Endothelial cell of umbilical vein (primary cell): ENCODE measurements at places on chromosomes 5 and 9. TPM values are rescaled to one million over a fixed set of nuclear protein-coding genes. Genes with fewer than 3 reads are reported as not detected.

DNA sequence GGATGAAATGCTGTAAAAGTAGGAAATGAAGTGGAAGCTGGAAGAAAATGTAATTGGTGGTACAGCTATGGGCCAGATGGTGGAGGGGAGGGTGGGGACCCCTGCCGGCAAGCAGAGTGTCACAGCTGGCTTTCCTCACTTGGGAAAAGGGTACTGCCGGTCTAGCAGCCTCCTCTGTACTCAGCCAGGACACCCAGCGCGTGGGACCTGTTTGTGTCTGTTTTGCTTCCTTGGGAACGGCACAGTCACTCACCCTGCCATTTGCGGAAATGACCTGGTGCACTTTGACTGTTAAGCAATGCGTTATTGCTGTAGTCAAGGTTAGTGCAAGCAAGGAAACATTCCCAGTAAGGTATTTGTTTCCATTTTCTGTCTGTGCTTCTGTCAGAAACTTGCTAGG is 10.1 kb downstream of the TMEM252 start:
- DNase-seq, result no peak

DNA sequence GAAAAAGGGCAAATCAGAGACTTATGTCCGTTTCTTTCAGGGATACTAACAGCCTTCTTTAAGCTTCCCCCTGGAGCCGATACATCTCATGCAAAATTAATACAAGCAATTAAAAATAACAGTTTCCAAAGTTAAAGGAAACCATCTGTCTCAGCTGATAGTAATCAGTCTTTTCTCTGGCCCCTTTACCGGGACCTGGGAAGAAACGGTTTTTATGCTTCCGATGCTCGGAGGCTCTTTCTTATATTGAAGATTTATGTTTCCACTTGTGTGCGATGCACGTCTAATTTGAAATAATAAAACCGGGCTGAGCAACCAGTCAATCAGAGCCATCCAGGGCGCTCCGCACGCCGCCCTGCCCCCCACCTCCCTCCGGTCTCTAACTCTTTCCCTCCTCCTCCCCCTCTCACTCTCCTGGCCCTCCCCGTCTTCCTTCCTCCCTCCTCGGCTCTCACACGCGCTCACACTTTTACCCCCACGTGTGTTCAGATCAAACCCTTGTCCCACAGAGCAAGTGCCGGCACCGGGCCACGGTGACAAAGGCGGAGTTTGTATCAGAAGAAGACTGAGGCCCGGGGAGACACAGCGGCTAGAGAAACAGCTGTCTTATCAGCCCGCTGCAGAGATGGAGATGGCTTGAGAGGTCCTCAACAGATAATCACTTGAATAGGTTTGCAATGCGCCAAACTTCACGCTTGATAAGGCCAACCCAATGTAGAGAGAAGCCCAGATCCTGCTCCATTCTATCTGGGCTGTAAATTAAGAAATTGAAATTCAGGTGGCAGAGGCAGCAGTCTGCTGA is 5.1 kb upstream of the ELAVL2 start:
- DNase-seq, result no peak

GRCh38 chr9:73719660-73720059 is 568.0 kb downstream of the ANXA1 start:
- DNase-seq, result no peak

- no peak for DNase-seq
These were observed 143.1 kb downstream of the GAPVD1 start for GRCh38 chr9:125404733-125405132.

DNA sequence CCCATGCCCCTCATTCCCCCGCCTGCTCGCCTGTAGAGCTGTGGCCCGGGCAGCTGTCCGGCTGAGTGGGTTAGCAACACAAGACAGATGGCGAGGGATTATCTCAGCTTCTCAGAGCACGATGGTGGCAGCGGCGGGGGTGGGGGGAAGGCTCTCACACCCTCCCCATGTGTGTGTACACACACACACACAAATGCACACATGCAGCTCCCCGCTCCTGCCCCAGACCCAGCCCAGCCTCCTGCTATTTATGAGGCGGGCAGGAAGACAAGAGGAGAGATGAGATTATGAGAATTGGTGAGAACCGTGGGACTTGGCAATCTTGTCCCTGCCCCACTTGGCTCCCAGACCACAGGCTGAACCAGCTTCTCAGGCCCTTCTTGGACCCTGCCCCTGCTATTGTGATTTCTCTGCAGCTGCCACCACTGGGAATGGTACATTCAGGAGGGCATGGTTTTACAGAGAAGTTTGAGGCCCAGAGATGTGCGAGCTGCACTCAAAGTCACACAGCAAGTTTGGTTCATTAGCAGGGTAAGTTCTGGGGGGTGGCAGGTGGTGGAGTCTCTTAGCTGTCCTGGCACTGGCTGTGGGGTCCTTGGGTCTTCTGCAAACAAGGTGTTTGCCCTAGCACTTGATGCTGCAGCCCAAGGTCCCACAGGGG is 51.0 kb upstream of the PSD2 start:
- no peak for DNase-seq

DNA sequence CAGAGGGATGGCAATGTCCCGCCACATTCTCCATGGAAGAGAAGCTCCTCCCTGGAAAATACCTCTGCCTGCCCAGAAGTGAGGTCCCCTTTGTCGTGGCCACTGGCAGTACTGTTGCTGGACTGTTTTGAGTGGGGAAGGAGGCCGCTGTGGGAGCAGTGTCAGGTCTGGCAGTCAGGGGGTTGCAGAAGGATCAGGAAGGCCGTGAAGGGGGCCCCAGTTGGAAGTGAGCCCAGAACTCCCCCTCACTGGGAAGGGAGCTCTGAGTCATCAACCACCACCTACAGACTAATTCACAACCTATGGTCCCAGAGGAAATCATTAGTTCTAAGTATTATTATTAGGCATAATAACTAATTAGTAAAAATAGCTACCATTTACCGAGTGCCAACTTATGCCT is 200.4 kb downstream of the TTLL11 start:
- DNase-seq, result no peak

GRCh38 chr5:32586276-32586599 is 881 bp downstream of the SUB1 start:
- no peak for DNase-seq

DNA sequence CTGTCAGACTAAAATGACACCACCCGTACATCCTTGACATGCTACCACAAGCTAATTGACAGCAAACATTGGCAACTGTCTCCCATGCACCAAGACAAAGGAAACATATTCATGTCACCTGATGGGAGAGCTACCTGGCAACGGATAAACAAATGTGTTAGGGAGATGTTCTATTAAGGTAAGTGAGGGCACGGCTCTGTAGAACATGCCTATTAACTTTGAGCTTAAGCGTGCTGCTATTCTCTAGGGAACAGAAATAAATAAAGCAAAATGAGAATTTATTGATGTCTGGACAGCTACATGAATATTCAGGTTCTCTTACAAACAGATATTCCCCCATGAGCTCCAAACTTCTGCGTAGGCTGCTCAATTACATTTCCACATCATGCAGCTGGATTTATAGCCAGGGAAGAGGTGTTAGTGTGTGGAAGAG is 361.4 kb upstream of the RFX3 start:
- no peak for DNase-seq

DNA sequence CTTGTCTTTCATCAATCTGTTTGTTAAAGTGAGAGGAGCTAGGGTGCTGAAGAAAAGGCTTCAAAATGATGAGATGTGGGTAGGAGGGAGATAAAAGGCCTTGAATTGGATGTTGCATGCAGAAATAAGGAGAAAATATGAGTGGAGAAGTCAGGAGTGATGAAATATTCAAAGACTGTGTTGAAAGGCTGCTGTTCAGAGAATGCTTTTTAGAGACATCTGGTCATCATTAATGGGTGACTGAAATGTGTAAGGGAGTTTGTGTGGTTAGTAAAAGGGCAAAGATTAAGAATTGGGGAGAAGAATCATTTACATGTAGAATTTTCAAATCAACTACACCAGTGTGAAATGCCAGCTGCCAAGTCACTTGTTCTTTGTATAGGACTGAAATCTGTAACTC is 383.9 kb downstream of the MAT2B start:
- DNase-seq, result no peak

DNA sequence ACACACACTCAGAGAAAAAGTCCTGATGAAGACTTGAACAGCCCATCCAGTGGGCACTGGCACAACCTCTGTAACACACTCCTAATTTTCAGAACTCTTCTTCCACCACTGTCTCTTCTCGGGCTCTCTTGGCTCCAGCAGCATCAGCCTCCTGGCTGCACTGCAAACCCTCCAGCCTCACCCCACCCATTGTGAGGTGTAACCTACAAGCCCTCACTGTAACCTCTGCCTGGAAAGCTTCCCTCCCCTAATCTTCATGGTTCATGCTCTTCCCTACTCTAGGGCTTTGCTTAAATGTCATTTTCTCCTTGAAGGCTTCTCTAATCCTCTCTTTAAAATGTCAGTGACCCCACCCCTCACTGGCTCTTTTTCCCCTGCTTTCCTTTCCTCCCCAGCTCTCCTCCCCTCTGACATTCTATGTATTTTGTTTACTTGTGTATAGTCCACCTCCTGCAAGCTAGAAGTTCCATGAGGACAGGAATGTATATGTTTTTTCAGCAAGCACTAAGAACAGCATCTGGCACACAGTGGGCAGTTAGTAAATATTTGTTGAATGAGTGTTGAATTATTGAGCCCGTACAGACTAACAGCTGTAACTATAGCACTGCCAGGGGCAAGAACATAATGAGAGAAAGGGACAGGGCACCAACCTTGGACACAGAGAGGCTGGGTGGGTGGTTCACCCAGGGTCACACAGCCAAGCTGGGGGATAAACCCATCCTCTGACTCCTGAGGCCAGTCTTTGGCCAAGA is 76.4 kb downstream of the ESM1 start:
- peak; percentile 31 for DNase-seq

GRCh38 chr5:74328221-74328630 is 312.3 kb downstream of the ENC1 start:
- no peak for DNase-seq

- DNase-seq, result no peak
These were observed 97.5 kb upstream of the SHB start for GRCh38 chr9:38166501-38166900.

DNA sequence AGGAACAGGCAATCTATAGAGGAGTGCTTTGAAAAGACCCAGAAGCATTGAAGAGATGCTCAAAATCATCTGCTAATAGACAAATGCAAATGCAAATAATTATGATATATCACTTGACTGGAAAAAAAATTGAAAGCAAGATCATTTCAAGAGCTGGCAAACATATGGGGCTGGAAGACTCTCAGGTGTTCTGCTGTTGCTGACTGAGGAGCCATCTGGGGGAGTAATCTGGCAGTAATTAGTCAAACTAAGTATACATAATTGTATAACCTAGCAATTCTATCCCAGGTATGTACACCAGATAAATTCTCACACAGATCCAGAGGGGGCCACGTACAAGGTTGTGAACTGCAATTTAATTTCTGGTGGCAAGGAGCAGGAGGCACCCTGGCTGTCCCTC is 4.6 kb upstream of the HMHB1 start:
- DNase-seq, result no peak

GRCh38 chr9:117485176-117485575 is 70.3 kb upstream of the ASTN2 start:
- no peak for DNase-seq

DNA sequence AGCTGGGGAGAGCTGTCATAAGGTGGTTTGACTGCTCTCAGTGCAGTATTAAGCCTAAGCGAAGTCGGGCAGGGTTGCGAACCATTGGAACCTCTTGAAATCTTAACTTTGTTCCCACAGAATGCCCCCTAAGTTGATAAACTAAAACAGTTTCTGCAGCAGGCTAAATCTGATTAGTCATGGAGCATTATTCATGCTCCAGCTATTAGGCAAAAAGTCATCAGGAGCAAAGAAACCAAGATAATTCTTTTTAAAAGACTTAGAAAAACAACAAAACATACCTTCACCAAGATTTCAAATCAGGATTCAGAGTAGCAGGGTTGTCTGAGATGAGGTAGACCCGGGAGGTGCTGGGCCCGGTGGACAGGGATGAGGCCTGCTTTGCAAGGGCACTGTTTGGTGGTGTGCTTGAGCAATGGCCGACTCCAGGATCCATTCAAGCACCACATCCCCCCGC is 69.9 kb upstream of the PLPP1 start:
- no peak for DNase-seq

The QRFP gene
- not detected in 2 replicates for polyA plus RNA-seq

The FBXL7 gene
- 23.5 and 24.1 TPM in 2 replicates for polyA plus RNA-seq

The FAM221B gene
- not detected in 2 replicates for polyA plus RNA-seq

The ENHO gene
- polyA plus RNA-seq, result 0.10 and 0.11 TPM in 2 replicates

The TMEM250 gene
- 24.9 and 29.7 TPM in 2 replicates for polyA plus RNA-seq
